ENCODE measurements at places on chromosomes 2 and 18. TPM values are rescaled to one million over a fixed set of nuclear protein-coding genes. Genes with fewer than 3 reads are reported as not detected.

The COL6A3 gene
- 369 TPM for total RNA-seq

The MARCHF4 gene
- not detected for total RNA-seq

The MCEE gene
- 23.7 TPM for total RNA-seq

The FAM237A gene
- not detected for total RNA-seq

The ZNG1B gene
- total RNA-seq = 35.4 TPM
